ENCODE measurements at places on chromosomes 2 and 18. TPM values are rescaled to one million over a fixed set of nuclear protein-coding genes. Genes with fewer than 3 reads are reported as not detected.

CCDC148 gene
- total RNA-seq = not detected

PFN4 gene
- not detected for total RNA-seq

GPC1 gene
- total RNA-seq = 0.83 TPM

PSMA8 gene
- total RNA-seq = 1.3 TPM

MARCO gene
- total RNA-seq = not detected

SALL3 gene
- not detected for total RNA-seq

POTEI gene
- not detected for total RNA-seq

SIX3 gene
- not detected for total RNA-seq

ONECUT2 gene
- total RNA-seq = not detected

FRZB gene
- not detected for total RNA-seq

DNA sequence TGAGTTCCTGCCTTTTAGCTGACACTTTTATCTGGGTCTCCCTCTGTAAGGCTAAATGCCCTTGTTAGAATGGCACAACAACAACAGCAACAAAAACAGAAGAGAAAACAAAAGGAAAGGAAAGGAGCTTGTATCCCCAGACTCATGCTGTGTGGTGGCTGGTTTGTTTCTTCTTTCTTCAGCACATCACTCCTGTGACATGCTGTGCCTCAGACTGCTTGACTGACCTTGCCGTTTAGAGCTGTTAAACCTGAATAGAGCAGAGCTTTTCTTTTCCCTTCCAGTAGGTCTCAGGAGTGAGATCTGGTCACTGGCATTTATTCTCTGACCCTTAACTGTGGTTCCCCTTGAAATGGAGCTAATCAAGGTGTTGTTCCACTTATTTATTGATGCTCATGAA lies 18.9 kb downstream of the GALNT13 start:
- no peak for DNase-seq

GRCh38 chr18:51654488-51655326 lies 457.2 kb upstream of the MEX3C start:
- no peak for DNase-seq

- no peak for DNase-seq
Measured at GRCh38 chr2:235095569-235095968, 143.8 kb downstream of the SH3BP4 start.

DNA sequence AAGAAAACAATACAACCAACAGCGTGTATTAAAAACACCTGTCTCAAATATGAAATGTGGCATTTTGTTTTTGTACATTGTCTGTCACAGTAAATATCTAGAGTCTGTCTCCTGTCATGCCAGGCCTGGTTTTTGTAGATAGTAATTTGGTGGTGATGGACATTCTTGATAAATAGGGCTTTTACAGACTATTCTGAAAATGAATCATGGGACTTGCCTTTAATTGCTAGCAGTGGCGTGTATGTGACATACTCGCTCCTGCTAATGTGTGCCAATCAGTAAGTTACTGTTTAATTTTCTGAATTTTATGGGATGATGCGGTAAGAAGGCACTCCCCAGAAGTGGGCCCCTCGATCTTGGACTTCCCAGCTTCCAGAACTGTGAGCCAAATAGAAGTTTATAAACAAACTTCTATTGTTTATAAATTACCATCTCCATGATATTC lies 83.7 kb downstream of the TANC1 start:
- no peak for DNase-seq

- DNase-seq = no peak
Measured at GRCh38 chr2:71567625-71568024, 114.3 kb downstream of the DYSF start.

DNA sequence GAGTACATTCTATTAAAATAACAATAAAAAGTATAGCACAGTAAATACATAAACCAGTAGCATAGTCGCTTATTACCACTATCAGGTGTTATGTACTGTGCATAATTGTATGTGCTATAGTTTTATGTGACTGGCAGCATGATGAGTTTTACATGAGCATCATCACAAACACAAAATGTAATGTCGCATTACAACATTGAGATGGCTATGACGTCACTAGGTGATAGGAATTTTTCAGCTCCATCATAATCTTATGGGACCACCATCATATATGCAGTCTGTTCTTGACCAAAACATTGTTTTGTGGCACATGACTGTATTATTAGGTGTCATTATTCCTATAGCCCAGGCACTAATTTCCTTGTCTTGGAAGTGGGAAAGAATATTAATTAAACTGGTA lies 48.6 kb downstream of the ZDBF2 start:
- DNase-seq = no peak

DNA sequence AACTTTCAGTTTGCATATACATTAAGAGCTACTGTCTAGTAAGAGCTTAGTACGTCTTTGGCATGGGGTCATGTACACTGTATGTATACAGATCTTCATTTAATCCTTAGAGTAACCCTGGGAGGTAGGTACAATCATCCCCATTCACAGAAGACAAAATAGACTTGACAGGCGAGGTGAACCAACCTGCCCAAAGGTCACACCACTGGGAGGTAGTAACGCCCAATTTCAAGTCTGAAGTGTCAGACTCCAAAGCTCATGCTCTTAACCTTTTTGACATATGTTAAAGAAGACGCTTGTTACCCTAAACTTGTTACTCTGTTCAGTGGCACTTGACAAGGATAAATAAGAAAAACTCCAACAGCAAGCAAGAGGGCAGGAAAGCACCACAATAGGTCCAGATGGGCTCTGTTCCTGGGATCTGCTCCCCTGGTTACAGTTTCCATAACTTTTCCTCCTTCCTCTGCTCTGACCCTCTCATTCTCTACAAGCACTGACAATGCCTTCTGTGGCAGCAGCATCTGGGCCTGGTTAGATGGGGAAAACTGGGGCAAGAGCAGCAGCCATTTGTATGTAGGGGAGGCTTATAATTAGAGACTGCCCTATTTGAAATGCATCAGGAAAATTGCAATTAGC lies 64.7 kb upstream of the SERTAD2 start:
- DNase-seq = peak; percentile 30

DNA sequence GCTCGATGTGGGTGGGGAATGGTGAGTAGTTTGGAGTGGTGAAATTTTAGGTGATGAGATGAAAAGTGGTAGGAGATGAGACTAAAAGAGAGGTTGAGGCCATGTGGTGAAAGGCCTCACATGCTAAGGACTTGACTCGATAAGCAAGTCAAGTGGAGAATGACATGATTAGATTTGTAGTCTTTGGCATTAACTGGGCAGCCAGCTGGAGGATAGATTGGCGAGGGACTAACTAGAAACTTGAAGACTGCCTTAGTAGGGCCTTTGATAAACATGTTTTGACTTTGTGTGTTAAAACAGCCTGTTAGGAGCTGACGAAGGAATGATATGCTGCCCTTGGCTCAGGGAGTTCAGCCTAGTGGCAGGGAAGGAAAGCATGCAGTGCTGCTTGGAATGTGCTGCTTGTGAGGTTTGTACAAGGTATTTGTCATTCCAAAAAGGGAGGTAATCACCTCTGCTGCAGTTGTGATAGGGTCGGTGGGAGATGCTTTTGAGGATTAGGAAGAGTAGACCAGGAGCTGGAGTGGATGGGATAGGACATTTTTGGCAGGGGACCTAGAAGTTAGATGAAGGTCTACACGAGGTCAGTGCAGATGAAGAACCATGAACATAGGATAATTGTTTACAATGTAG lies 22.0 kb downstream of the PHLPP1 start:
- no peak for DNase-seq

DNA sequence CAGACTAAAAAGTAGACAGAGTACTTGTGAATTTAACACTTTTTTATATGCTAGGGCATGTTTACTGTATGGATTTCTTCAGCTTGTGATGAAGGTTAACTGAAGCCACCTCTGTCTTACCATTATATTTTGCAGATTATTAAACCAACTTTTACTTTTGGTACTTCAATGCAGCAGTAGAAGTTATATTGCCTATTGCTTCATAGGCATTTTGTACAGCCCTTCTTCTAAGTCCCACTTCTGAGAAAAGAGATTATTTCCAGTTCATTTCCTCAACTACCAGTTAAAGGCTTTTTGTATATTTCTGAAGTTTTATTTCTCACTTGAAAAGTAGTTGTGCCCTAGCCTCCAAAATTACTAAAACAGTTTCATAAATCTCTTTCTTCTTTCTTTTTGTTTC lies 256.4 kb upstream of the FBXO11 start:
- DNase-seq = no peak

DNA sequence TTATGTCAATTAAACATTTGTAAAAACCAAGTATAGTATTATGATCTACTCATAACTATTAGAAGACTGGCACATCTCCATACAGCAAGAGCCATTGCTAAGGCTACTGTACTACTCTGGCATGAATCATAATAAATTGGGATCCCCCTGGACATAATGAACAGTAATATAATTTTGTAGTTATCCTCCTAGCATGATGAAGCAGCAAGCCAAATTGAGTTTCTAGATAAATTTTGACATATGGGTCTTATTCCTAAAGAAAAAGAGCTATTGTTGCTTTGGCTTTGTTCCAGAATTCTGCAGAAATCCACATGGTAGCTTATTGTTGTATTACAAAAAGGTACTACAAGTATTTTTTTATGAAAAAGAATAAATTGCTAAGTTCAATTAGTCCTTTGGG lies 204.3 kb downstream of the CAMKMT start:
- DNase-seq = no peak

DNA sequence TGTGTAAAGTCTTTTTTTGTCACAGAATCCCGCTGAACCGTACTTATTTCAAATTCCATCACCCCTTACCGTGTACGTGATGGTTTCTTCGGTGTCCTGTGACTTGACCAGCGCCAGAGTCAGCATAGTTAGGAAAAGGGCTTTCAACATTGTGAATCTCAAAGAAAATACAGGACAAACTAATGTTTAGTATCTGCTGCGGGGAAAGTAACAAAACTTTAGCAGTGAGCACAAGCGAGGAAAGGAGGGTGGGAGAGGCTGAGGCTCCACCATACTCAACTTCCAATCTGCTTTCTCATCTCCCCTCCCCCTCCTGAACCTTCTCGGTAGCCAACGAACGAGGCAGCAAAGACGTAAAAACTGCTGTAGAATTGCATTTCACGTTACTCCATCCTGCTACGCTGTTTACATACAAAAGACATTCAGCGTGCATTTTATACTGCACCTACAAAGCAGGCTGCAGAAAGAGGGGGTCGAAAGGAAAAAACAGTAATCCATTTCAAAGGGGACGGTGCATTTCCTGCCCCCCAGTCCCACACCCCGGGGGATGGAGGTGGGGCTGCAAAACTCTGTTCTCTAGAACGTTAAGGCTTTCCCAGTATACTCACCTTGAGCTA lies 1.2 kb downstream of the EFEMP1 start:
- DNase-seq = no peak

DNA sequence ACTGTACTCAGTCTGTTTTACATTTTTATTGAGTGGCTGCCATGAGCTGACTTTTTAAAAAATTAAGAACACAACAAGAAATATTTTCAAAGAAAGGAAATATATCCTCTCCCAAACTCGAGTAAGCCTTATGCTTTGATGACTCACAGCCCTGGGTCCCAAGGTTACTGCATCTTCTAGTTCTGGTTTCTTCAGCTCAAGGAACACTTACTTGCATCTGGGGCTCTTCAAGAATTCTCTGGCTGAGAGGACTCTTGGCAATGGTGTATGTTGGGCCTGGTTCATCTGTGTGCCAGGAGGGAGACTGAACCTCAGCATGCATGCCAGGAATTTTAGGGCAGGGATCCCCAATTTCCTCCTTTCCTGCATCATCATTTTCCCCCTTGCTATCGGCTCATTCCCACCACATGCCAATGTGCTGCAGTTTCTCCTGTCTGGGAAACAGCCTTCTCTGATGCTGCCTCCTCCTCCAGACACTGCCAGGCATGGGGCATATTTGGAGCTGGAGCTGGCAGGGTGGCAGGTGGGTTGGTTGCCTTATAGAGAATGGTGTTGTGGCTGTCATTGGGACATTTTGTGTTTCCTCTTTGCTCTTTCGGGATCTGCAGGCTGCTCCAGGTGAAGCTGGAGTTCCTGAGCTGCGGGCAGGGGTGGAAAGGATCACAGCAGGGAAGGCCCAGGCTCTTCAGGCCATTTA lies 192.2 kb upstream of the HS6ST1 start:
- no peak for DNase-seq

- no peak for DNase-seq
Measured at GRCh38 chr2:23385748-23386338, 864 bp downstream of the KLHL29 start.

- no peak for DNase-seq
Measured at GRCh38 chr2:218008060-218009040, 5.6 kb upstream of the TNS1 start.

- no peak for DNase-seq
Measured at GRCh38 chr2:220394433-220394832, 767.0 kb downstream of the SLC4A3 start.

- DNase-seq = no peak
Measured at GRCh38 chr2:241931976-241932898, 62.7 kb downstream of the RTP5 start.

DNA sequence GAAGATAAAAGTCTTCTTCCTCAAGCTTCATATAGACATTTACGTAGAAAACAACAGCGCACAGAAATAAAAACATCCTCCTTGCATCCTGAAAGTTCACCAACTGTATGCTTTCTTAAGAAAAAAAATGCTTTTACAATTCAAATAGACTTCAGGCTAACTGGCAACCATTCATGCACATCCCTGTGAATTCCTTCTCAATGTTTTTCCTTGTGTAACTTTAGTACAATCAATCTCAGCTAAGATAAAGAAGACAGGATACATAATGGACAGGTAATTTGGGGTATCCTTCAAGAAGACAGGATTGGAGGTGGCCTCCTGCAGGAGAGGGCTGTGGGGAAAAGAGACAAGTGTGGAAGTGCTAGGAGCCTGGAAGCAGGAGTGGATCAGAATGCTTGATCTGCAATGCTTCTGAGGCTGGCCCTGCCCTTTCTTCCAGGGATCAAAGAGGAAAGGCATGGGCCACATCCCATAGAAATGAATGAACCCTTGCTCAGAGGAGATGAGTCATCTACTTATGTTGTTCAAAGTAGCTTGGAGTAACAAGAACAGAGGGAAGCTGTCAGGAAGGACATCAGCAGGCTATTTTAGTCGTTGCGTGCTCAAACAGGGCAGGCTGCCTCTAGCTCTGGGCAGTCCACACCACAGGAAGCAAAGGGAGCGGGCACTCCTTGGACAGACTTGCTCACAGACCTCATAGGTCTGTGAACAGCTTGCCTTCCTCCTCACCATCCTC lies 126.6 kb downstream of the TMEM131 start:
- DNase-seq = no peak

DNA sequence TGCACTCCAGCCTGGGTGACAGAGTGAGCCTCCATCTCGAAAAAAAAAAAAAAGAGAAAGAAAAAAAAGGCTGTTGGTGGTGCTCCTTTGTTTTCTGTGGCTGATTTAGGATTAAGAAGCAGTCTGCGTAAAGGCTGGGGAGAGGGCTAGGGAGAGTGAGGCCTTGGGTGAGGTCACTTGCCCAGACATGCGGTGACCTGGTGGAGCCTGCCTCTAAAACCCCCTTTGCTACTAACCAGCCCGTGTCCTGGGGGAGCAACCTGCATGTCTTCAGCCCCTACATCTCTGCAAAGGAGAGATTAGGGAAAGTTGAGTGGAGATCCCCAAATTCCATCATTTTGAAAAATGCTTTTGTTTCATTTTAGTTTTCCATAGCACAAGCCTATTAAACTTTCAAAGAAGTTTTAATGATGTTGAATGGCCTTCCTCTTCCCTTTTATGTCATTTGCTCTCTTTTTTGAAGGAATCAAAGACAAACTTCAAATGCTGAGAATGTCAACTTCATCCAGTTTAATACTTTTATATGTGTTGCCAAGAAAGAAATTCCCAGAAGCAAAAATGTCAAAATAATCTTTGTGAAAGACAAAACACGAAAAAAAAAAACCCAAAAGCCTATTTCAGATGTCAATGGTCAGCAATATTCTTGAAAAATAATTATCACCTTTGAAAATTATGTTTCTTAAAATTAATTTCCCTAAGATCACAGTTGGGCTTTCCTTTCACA lies 38.9 kb upstream of the RALBP1 start:
- DNase-seq = no peak

GRCh38 chr2:161166538-161167409 lies 6.5 kb downstream of the TANK start:
- DNase-seq = peak; percentile 87

All from activated CD8-positive, alpha-beta T cell treated with anti-CD3 and anti-CD28 coated beads for 36 hours (primary cell).